ENCODE measurements at places on chromosomes 3 and 15.

GRCh38 chr3:31624083-31624709 lies 91.5 kb downstream of the STT3B start:
- no peak for DNase-seq
- no peaks in the 10 kb centered on the region for H3K4me1 ChIP-seq
- no peak overlapping the region for H3K27ac ChIP-seq
- H3K27me3 ChIP-seq, result no peaks in the 10 kb centered on the region
- no peaks in the 10 kb centered on the region for H3K36me3 ChIP-seq
- H3K4me3 ChIP-seq, result no peak overlapping the region

GRCh38 chr3:180282386-180282785 lies 245.6 kb upstream of the PEX5L start:
- H3K4me3 ChIP-seq, result no peak overlapping the region
- no peaks in the 10 kb centered on the region for H3K4me1 ChIP-seq
- H3K36me3 ChIP-seq, result no peaks in the 10 kb centered on the region

DNA sequence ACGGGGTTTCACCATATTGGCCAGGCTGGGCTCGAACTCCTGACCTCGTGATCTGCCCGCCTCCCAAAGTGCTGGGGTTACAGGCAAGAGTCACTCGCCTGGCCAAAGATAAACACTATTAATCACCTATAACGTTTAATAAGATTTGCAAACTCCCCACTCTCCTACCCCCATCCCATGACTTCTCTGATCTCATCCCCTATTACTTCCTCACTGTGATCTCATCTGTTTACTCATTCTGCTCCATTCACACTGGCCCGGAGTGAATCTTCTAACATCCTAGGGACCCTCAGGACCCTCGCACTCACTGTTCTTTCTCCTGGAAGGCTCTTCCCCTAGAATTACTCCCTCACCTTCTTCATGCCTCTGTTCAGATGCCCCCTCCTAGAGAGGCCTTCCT lies 78.9 kb downstream of the DGKG start:
- no peak overlapping the region for H3K4me3 ChIP-seq
- H3K27ac ChIP-seq, result no peak overlapping the region
- no peaks in the 10 kb centered on the region for H3K27me3 ChIP-seq
- no peak for DNase-seq
- no peaks in the 10 kb centered on the region for H3K36me3 ChIP-seq
- peaks cover 7% of the 10 kb centered on the region for H3K4me1 ChIP-seq

DNA sequence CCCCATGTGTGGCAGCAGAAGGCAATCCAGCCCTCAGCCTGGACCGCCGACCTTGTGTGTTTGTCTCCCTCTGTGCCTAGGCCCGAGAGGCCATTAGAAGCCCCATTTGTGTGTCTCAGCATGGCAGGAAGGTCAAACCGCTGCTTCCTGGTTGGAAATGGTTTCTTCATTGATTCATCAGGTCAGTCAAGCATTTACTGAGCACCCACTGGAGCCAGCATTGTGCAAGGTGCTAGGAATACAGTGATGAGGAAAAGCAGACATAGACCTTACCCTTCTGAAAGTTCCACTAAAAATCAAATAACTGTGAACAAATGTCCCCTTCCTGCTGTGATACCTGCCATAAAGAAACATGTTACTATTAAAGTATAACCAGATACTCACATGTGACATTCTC lies 265.9 kb upstream of the CTDSPL start:
- no peaks in the 10 kb centered on the region for H3K36me3 ChIP-seq
- no peak overlapping the region for H3K27ac ChIP-seq
- peaks cover 32% of the 10 kb centered on the region for H3K4me1 ChIP-seq
- no peaks in the 10 kb centered on the region for H3K27me3 ChIP-seq
- no peak overlapping the region for H3K4me3 ChIP-seq

GRCh38 chr3:58204720-58205119 lies 6.1 kb downstream of the DNASE1L3 start:
- H3K27ac ChIP-seq, result no peak overlapping the region
- peaks cover 17% of the 10 kb centered on the region for H3K4me1 ChIP-seq

GRCh38 chr15:63135804-63136203 lies 14.1 kb downstream of the LACTB start:
- no peaks in the 10 kb centered on the region for H3K27me3 ChIP-seq
- no peak overlapping the region for H3K4me3 ChIP-seq
- peaks cover 22% of the 10 kb centered on the region for H3K4me1 ChIP-seq
- H3K36me3 ChIP-seq, result no peaks in the 10 kb centered on the region

DNA sequence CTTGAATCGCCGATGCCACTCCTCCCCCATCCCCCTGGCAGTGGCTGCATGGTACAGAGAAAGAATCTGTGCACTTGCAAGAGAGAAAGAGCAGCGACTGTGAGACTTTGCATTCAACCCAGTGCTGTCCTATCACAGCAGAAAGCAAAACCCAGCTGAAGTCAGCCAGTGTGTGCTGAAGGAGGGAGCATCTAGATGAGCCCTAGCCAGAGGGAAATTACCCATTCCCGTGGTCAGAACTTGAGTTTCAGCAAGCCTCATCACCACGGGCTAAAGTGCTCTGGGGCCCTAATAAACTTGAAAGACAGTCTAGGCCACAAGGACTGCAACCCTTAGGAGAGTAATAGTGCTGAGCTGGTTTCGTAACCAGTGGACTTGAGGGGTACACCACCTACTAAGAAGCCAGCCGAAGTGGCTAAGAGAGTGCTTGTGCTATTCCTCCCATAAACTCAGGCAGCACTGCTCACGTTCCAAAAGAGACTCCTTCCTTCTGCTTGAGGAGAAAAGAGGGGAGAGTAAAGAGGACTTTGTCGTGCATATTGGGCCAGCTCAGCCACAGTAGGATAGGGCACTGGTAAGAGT lies 15.2 kb upstream of the PIK3R4 start:
- no peak overlapping the region for H3K27ac ChIP-seq
- H3K4me1 ChIP-seq, result no peaks in the 10 kb centered on the region
- no peaks in the 10 kb centered on the region for H3K27me3 ChIP-seq

- no peak for DNase-seq
- H3K27ac ChIP-seq, result no peak overlapping the region
- H3K27me3 ChIP-seq, result no peaks in the 10 kb centered on the region
- no peak overlapping the region for H3K4me3 ChIP-seq
- no peaks in the 10 kb centered on the region for H3K4me1 ChIP-seq
Measured at GRCh38 chr3:175308097-175308496, 449.0 kb downstream of the NAALADL2 start.

GRCh38 chr3:42406727-42407450 lies 3.5 kb downstream of the LYZL4 start:
- H3K27me3 ChIP-seq, result no peaks in the 10 kb centered on the region
- no peaks in the 10 kb centered on the region for H3K36me3 ChIP-seq
- H3K4me3 ChIP-seq, result no peak overlapping the region

- no peaks in the 10 kb centered on the region for H3K36me3 ChIP-seq
- no peak overlapping the region for H3K4me3 ChIP-seq
- no peaks in the 10 kb centered on the region for H3K27me3 ChIP-seq
- DNase-seq, result no peak
- H3K4me1 ChIP-seq, result peaks cover 11% of the 10 kb centered on the region
Measured at GRCh38 chr3:133529809-133530208, 43.7 kb upstream of the CDV3 start.

DNA sequence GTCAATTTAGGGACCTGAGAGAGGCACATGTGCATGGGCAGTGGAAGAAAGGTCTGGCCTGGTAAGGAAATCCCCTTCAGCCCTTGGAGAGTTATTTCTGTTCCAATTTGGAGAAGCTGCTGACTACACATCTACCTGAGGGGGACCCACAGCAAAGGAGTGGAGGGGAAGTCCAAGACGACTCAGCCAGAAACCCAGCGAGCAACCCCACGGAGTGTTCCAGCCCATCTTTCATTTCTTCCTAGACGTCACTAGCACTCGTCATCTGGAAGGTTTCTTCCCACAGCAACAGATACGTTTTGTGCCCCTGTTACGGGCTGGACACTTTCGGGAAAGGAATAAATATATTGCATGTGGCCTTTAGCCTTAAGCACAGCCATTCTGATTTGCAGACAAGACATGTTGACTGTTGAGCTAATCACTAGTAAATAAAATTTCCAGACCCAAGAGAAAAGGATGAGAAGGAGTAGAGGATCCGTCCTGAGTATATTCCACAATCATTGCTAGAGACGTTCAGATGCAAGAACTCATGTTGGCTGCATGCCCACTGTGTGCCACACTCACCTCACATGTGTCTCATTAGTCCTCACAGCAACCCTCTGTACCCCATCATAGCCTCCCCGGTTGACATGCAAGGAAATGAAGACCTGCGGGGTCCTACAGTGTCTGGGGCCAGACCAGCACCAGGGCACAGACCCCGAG lies 7.8 kb upstream of the FAM174B start:
- H3K27ac ChIP-seq, result no peak overlapping the region
- H3K4me1 ChIP-seq, result peaks cover 10% of the 10 kb centered on the region
- H3K4me3 ChIP-seq, result no peak overlapping the region

- H3K4me1 ChIP-seq, result peaks cover 4% of the 10 kb centered on the region
- H3K27ac ChIP-seq, result no peak overlapping the region
- H3K27me3 ChIP-seq, result no peaks in the 10 kb centered on the region
- no peak overlapping the region for H3K4me3 ChIP-seq
- H3K36me3 ChIP-seq, result no peaks in the 10 kb centered on the region
Measured at GRCh38 chr15:75835990-75836958, 7.0 kb upstream of the UBE2Q2 start.

DNA sequence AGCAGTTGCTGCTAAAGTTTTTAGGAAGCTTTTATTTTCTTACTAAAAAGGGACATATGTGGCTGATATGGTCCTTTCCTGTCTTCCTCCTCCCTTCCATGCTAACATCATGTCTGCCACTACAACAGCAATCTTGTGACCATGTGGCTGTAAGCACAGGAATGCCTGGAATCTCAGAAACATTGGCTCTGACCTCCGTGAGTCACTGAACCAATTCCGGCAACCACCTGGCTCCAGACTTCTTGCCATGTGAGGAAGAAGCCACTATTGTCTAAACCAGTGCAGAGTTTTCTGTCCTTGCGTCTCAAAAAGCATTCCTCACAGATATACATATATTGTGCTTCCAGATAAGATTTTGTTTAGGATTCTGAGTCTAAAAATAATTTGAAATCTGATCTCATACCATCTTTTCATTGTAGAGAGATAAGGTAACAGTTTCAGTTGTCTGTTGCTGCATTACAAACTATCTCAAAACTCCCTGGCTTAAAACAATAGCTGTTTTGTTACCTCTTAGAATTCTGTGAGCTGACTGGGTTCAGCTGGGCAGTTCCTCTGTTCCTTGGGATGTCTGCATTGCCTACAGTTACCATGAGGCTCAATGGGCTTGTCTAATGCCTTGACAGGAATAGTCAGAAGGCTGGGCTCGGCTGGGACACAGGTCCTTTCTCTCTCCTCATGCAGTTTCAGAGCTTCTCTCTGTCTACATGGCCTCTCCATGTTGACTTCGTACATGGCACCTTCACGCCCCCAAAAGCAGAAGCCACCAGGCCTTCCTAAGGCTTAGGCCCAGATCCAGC lies 77.3 kb upstream of the MAGI1 start:
- no peaks in the 10 kb centered on the region for H3K4me1 ChIP-seq
- H3K27ac ChIP-seq, result no peak overlapping the region
- H3K36me3 ChIP-seq, result no peaks in the 10 kb centered on the region
- no peaks in the 10 kb centered on the region for H3K27me3 ChIP-seq
- DNase-seq, result no peak

GRCh38 chr15:77179541-77179998 lies 108.7 kb upstream of the TSPAN3 start:
- H3K27ac ChIP-seq, result no peak overlapping the region
- H3K4me3 ChIP-seq, result no peak overlapping the region
- H3K36me3 ChIP-seq, result no peaks in the 10 kb centered on the region
- peaks cover 9% of the 10 kb centered on the region for H3K4me1 ChIP-seq
